Tibial artery (tissue), 4 donors: ENCODE measurements at places on chromosomes 16 and 17.

DNA sequence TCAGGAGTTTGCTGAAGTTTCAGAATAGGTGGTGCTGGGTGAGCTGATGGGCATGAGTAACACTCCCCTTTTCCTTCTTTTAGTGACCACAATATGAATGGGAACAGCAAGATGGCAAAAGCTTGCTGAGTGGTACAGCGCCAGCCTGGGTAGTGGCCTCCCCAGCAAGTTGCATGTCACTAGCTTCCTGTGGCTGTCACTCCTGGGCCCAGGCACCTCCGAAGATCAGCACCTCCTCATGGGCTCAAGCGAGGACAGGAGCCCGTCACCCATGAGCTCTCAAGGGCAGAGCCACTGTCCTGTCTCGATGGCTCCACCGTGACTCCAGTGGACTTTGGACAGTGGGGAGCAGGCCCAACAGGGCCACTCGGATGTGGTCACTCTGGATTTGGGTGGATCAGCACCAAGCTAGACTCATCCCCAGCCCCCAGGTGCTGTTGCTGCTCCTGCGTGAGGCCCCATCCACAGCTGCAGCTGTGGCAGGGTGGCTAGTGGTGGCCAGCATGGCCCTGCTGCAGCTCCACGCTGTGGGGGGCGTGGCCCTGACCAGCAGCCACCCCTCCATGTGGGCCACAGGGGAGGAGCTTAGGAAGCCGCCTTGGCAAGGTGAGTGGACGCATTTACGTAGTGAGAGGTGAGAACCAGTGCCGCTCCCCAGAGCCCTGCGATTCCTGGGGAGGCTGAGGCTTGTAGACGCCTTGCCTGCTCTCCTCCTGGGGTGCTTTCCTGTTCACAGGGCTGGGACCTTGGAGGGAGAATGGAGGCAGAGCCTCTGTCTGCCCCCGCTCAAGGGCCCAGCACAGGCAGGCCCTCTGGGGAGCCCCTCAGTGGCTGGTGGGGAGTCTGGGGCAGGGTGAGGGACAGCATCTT, 13.6 kb upstream of the DNASE1 start:
- no peak for DNase-seq

GRCh38 chr17:74842599-74843351, 16.9 kb downstream of the GRIN2C start:
- no peak for DNase-seq

GRCh38 chr17:50590946-50591737, 30.6 kb downstream of the CACNA1G start:
- DNase-seq, result no peak

GRCh38 chr17:35651467-35651866, 64.3 kb downstream of the AP2B1 start:
- no peak for DNase-seq

GRCh38 chr16:4972938-4973587, 14.9 kb downstream of the SEC14L5 start:
- no peak for DNase-seq

- no peak for DNase-seq
Measured at GRCh38 chr17:17944242-17944641, 28.0 kb downstream of the TOM1L2 start.

DNA sequence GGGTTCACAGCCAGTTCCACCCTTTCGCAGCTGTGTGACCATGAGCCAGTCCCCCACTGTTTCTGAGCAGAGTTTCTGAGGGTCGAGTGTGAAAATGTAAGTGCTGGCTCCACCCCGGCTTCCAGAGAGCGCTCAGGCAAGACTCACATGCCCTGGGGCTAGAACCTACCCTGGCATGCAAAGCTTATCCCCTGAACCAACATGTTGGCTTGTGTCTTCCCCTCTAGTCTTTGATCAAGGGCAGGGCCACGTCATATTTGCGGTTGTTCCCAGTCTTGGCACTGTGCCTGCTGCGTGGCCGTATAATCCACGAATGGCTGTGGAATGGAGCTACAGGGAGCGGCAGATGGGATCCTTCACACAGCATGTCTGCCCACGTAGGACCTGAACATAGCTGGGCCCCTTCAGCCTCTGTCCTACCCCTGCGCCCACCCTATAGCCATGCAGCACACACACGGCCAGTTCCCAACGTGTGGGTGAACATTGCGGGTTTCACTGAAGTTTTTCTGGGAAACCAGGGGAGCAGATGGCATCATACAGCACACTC, 84.8 kb downstream of the MRM1 start:
- no peak for DNase-seq

DNA sequence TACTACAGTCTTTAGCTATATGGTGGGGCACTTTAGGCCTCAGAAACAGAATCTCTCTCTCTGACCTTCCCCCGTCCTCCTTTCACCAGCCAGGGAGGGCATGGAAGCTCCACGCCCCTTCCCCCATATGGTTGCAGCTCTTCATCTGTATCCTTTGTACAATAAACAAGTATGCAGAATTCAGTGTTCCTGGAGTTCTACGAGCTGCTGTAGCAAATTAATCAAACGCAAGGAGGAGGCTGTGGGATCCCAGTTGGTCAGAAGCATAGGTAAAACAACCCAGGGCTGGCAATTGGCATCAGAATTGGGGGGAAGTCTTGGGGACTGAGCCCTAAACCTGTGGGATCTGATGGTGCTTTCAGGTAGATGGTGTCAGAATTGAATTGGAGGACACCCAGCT, 163.7 kb upstream of the NLRP1 start:
- no peak for DNase-seq
